ENCODE measurements at places on chromosomes 11 and 22.

GRCh38 chr11:12815931-12816494, 141.8 kb downstream of the TEAD1 start:
- DNase-seq: no peak

DNA sequence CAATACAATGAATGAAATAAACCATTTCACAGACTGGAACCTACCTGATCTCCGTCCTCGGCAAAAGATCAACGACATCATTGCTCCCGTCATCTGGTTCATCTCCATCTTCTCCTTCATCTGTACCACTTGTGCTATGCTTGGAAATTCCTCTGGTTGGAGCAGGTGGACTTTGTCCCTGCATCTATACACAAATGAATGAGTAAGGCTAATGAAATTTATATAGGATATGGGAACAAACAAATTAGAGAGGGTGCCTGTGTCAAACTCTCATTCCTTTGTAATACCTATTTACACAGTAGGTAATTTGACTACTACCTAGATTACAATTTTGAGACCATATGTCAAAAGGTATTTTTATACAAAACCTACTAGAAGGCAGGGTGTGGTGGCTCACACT, 59.4 kb downstream of the F2 start:
- DNase-seq: no peak

GRCh38 chr11:103849366-103849765, 187.1 kb upstream of the DDI1 start:
- no peak for DNase-seq

GRCh38 chr22:39939830-39940229, 20.4 kb upstream of the TMA7B start:
- no peak for DNase-seq

- no peak for DNase-seq
Measured at GRCh38 chr22:47174671-47175112, 412.2 kb downstream of the TBC1D22A start.
